ENCODE measurements at places on chromosomes 13 and 19.

DNA sequence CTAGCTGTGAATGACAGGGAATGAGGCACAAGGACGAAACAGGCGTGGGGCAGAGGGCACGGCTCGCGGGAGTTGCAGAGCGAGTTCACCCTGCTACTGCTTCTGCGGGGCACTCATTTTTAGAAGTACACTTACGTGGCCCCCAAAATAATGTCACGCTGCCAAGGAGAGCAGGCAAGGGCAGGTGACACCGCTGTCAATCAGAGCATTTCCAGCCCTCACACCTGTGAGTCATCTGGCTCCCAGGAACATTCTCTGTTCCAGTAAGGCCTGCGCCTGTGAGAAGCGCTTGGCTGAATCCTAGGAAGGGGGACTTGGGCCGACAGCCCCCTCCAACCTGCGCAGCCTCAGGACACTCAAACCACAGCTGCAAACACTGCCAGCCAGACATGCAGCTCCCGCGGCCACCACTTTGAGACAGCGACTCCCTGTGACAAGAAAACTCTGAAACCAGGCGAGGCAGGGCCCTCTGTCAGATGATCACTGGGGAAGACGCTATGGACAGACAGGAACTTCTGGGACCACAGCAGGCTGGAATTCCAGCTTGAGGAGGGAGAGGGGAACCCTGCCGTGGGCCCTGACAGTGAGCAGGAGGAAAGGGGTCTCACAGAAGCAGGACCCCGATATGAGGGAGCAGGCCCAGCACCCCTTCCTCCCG lies 12.7 kb downstream of the DOT1L start:
- no peak for DNase-seq

GRCh38 chr13:79336966-79337365 lies 69.1 kb downstream of the RBM26 start:
- no peak for DNase-seq

GRCh38 chr19:18388100-18388959 lies 2.4 kb downstream of the GDF15 start:
- DNase-seq = peak; percentile 92

DNA sequence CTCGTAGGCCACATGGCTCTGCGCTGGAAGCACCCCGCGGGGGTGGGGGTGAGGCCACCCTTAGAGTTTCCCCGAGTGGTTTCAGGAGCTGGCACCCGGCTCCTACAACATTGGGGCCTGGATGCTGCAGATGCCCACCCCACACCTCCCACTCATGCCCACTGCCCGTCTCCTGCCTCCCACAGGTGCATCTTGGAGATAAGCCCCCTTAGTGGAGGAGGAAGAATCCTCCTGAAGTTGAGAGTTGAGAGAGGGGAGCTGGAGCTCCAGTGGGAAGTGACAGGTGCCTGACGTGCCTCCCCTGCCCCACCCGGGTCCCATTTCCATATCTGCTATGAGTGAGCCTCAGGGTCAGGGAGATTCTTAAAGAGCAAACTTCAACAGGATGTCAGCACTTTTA lies 341.3 kb downstream of the TEX29 start:
- no peak for DNase-seq

GRCh38 chr13:47119575-47120235 lies 222.9 kb upstream of the HTR2A start:
- no peak for DNase-seq

DNA sequence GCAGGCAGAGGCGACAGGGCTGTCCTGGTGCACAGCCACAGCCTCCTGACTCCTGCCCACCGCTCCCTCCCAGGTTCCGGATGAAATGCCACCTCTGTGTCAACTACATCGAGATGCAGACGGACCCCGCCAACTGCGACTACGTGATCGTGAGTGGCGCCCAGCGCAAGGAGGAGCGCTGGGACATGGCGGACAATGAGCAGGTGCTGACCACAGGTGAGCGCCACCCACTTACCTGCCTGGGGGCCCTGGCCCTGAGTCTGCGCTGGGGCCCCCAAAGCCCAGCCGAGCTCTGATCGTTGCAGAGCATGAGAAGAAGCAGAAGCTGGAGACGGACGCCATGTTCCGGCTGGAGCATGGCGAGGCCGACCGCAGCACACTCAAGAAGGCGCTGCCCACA lies 5.5 kb upstream of the MRI1 start:
- DNase-seq = no peak

DNA sequence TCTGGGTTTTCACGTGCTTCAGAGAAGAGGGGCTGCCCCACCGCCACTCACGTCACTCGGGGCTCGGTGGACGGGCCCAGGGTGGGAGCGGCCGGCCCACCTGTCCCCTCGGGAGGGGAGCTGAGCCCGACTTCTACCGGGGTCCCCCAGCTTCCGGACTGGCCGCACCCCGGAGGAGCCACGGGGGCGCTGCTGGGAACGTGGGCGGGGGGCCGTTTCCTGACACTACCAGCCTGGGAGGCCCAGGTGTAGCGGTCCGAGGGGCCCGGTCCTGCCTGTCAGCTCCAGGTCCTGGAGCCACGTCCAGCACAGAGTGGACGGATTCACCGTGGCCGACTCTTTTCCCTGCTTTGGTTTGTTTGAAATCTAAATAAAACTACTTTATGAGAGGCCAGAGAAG lies 2.2 kb upstream of the GZMM start:
- no peak for DNase-seq

All from OCI-M1 (cell line).